Mesothelial cell of epicardium (in vitro differentiated cells): ENCODE measurements at places on chromosomes 1 and 21. TPM values are rescaled to one million over a fixed set of nuclear protein-coding genes. Genes with fewer than 3 reads are reported as not detected.
A peak's percentile ranks its signal among the peaks of the same experiment; 100 is the strongest.

DNA sequence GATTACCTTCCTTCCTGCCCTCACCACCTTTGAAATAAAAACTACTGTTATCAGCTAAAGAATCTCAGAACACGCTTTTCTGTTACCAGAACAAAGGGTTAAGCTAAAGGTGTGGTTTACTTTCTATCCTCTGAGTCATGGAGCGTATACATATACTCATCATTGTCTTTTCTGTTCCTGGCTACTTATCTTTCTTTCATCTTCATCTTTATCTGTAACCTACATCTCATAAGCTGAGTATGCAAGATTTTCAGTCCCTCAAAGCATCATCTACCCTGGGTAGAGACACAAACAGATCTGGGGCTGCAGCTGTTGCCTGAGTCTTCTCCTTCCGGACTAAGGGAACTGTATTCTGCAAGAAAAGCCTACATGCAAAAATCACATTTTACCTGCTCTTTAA, 75.6 kb downstream of the LMO4 start:
- no peak overlapping the region for H3K4me3 ChIP-seq
- H3K27ac ChIP-seq: no peak overlapping the region
- peaks cover 14% of the 10 kb centered on the region for H3K4me1 ChIP-seq
- H3K36me3 ChIP-seq: peaks cover 4% of the 10 kb centered on the region

DNA sequence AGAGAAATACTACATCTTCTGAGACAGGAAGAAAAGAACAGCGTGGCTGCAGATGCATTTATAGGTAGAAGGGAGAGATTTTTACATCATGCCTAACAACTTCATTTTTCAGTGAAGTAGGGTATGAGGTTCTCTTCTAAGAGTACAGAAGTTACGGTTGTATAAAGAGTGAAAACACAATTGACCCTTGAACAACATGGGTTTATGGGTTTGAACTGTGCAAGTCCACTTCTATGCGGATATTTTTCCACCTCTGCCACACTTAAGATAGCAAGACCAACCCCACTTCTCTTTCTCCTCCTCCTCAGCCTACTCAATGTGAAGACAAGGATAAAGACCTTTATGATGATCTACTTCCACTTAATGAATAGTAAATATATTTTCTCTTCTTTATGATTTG, 64.5 kb downstream of the RPAP2 start:
- H3K4me1 ChIP-seq: peaks cover 9% of the 10 kb centered on the region
- H3K36me3 ChIP-seq: peaks cover 30% of the 10 kb centered on the region
- no peaks in the 10 kb centered on the region for H3K27me3 ChIP-seq
- no peak overlapping the region for H3K27ac ChIP-seq

- DNase-seq: no peak
- H3K27me3 ChIP-seq: no peaks in the 10 kb centered on the region
- no peaks in the 10 kb centered on the region for H3K4me1 ChIP-seq
- H3K36me3 ChIP-seq: no peaks in the 10 kb centered on the region
- H3K27ac ChIP-seq: no peak overlapping the region
Observed at GRCh38 chr1:200291106-200291505, 118.7 kb downstream of the ZNF281 start.

DNA sequence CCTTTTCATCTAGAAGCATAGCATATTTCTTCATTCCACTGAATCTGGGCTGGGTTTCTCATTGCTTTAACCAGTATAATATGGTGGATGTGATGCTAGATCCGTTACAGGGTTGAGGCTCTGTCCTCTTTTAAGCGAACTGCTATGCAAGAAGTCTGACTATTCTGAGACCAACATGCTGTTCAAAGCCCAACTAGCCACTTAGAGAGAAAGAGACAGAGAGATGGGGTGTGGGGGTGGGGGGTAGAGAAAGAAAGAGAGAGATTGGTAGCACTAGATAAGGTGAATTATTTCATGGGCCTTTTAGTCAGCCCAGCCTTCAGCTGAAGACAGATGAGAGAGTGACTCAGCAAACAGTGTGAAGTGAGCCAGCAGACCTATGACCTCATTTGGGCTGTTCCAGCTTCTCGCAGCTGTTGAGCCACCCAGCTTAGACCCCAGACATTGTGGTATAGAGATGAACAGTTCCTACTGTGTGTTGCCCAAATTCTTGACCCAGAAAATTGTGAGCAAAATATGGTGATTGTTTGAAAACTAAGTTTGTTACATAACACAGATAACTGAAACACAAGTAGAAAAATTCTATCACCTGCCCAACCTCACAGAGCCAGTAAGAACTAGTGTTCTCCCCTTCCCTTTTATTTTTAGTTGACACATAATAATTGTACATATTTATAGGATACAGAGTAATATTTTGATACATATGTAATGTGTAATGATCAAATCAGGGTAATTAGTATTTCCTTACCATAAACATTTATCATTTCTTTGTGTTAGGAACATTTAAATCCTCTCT, 40.7 kb upstream of the PRKACB start:
- H3K36me3 ChIP-seq: peaks cover 16% of the 10 kb centered on the region
- H3K4me1 ChIP-seq: peaks cover 14% of the 10 kb centered on the region
- peak overlapping the region; percentile 22 for H3K27ac ChIP-seq
- H3K27me3 ChIP-seq: no peaks in the 10 kb centered on the region
- no peak for DNase-seq
- H3K4me3 ChIP-seq: no peak overlapping the region

DNA sequence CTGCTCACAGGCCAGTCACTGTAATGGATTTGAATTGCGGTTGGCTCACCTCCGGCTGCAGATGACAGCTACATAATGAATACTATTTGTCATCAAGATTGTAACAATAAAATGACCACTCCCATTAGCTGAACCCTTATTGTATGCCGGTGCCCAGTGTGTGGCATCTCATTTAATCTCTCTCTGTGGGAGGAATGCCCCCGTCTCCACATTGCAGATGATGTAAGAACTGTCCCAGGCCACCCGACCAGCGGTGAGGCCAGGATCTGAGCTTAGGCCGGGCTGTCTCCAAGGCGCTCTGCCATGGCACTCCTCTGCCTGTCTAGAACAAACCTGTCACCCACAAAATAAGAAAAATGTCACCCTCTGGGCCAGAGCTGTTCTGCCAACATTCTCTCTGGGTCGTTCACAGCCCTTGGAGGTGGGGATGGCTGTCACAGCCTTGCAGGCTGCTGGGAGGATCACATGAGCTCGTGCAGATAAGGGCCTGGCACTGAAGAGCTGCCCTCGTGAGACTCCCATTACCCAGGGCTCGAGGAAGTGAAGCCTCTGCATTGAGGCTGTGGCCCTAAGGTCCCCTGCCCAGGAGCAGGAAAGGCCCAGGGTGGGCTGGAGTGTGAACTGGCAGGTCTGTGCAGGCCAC, 52.7 kb downstream of the ECE1 start:
- H3K4me3 ChIP-seq: no peak overlapping the region
- no peaks in the 10 kb centered on the region for H3K4me1 ChIP-seq
- H3K27ac ChIP-seq: no peak overlapping the region
- no peak for DNase-seq
- peaks cover 6% of the 10 kb centered on the region for H3K36me3 ChIP-seq

- H3K27ac ChIP-seq: peak overlapping the region; percentile 99
- H3K27me3 ChIP-seq: no peaks in the 10 kb centered on the region
- DNase-seq: no peak
Observed at GRCh38 chr1:12434174-12434573, 183.8 kb downstream of the DHRS3 start.

DNA sequence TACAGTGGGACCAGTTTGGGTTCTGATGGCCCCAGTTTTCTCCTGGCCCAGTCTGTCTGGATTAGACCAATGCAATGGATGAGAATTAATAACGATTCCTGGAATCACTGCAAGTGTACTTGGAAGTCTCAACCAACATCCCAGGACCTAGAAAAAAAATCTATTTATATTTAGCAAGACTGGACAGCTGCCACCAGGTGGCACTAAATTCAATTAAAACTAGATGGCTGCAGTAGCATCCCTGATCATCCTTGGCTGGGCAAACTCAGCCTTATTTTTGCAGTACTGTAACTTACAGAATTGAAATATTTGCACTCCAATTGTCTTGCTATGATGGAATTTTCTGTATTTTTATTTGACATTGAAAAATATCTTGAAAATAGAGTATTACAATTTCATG, 165.7 kb downstream of the NCAM2 start:
- H3K27me3 ChIP-seq: peaks cover 3% of the 10 kb centered on the region
- no peak overlapping the region for H3K27ac ChIP-seq
- peak; percentile 23 for DNase-seq
- H3K4me1 ChIP-seq: peaks cover 6% of the 10 kb centered on the region
- H3K4me3 ChIP-seq: no peak overlapping the region
- peaks cover 11% of the 10 kb centered on the region for H3K36me3 ChIP-seq

The NPPA gene
- total RNA-seq: not detected in 3 replicates

The RHBG gene
- 0.88 to 1.2 TPM (median 0.92 TPM) in 3 replicates for total RNA-seq

The C1orf94 gene
- not detected in 3 replicates for total RNA-seq

The UBIAD1 gene
- 14.6 to 17.3 TPM (median 16.7 TPM) in 3 replicates for total RNA-seq

DNA sequence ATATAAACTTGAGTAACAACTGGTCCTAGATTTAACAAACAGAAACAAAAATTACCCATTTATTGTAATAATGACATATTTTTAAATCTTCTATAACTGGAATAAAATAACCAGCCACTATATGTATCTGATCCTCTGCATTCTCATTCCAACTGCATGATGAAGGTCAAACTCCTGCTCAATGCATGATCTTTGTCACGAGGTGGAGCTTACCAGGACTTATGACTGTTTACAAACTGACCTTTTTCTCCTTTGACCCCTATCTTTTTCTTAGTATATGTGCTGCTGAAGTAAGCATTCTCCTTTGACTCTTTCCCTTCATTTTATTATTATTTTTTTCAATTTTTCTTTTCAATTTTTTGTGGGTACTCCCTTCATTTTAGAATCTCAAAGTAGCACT, 252.2 kb downstream of the PDE4B start:
- H3K36me3 ChIP-seq: no peaks in the 10 kb centered on the region
- DNase-seq: no peak
- peaks cover 2% of the 10 kb centered on the region for H3K4me1 ChIP-seq
- no peak overlapping the region for H3K4me3 ChIP-seq
- peaks cover 47% of the 10 kb centered on the region for H3K27me3 ChIP-seq

The TRIM67 gene
- total RNA-seq: 0.04 to 0.09 TPM (median 0.07 TPM) in 3 replicates

The TTC22 gene
- 1.2 to 1.6 TPM (median 1.3 TPM) in 3 replicates for total RNA-seq

DNA sequence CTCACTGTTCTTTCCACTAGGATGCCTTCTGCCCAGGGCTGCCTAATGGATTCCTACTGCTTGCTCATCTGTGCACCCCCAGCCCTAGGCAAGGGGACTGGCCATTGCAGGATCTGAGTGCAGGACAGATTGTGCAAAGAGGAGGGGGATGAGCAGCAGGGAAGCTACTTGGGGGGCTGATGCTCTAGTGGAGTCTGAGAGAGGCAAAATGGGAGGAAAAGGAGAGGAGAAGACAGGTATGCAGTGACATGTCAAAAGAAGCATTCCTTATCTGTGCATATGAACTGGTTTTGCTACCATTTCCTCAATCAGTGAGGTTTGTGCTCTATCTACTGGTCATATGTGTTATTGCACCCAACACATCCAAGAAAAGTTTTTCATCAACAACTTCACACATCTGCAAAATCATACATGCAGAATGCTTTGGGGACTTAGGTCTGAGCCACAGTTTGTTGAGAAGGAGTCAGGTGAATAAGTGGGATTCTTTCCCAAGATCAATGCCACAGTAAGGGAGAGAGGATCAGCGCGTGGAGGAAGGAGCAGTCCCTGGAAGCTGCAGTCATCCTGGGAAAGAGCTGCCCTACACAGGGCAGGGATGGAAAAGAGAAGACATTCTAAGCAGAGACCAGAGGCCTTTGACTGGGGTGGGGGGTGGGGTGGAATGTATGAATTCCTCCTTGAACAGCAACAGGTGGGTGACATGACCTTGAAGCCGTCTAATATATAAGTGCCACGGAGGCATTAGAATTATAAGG, 14.4 kb downstream of the SLC5A9 start:
- no peaks in the 10 kb centered on the region for H3K4me1 ChIP-seq
- H3K4me3 ChIP-seq: no peak overlapping the region
- no peak overlapping the region for H3K27ac ChIP-seq
- H3K27me3 ChIP-seq: peaks cover 36% of the 10 kb centered on the region
- no peak for DNase-seq

DNA sequence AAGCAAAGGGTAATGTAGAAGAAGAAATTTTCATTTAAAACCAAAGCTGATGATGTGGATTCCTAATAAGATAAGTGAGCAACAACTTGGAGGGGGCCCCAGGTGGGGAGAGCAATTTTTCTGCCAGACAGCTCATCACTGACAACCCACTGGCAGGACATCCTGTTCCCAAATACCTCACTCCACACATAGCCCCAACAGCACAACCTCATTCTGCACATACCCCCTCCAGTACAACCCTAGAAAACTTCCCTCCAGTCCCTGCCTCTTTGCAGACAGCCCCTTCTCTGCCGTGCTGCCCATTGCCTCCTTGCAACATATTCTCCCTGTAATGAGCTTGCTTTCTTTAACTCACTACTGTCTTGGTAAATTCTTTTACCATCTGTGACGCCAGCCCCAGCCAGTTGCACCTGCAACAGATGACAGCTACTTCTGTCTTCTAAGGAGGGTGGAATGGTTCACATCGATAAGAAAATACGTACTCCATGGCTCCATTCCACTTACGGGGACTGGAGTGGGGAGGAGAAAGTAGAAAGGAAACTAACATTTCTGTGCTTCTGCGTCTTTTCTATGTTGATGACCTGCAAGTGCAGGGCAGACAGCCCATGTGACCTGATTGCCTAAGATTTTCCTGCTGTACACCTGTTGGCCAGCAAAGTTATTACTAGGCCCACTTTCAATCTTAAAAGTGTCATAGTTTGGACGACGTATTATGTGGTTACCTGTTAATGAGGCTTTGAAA, 14.7 kb downstream of the RHEX start:
- peaks cover 4% of the 10 kb centered on the region for H3K36me3 ChIP-seq
- DNase-seq: no peak
- no peak overlapping the region for H3K27ac ChIP-seq
- no peaks in the 10 kb centered on the region for H3K4me1 ChIP-seq
- peaks cover 2% of the 10 kb centered on the region for H3K27me3 ChIP-seq

GRCh38 chr1:160653620-160654016, 6.8 kb upstream of the SLAMF1 start:
- H3K4me1 ChIP-seq: peaks cover 40% of the 10 kb centered on the region
- no peak for DNase-seq
- no peak overlapping the region for H3K4me3 ChIP-seq
- no peak overlapping the region for H3K27ac ChIP-seq

GRCh38 chr1:11158291-11158690, 30.9 kb upstream of the ANGPTL7 start:
- no peaks in the 10 kb centered on the region for H3K27me3 ChIP-seq
- peak overlapping the region; percentile 37 for H3K27ac ChIP-seq
- no peak for DNase-seq
- H3K4me3 ChIP-seq: no peak overlapping the region
- peaks cover 44% of the 10 kb centered on the region for H3K36me3 ChIP-seq

DNA sequence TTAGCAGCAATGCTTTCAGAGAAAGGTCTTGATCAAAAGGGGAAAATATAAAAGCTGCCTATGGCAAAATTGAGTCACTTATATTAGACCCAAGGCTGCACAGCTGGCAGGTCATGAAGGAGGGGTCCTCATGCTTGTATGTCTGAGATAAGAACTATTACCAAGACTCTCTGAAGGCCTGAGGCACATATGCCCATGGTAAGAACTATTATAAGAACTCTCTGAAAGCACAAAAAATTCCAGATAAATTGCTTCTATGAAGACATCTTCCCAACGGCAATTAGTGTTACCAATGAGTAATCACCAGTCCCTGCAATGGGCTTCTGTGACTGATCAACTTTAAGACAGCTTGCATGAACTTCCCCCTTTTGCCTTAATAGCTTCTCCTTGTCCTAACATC, 42.8 kb upstream of the LRIF1 start:
- DNase-seq: no peak
- peaks cover 3% of the 10 kb centered on the region for H3K36me3 ChIP-seq
- H3K27ac ChIP-seq: no peak overlapping the region
- no peaks in the 10 kb centered on the region for H3K4me1 ChIP-seq
- no peak overlapping the region for H3K4me3 ChIP-seq

The LAMC2 gene
- 9.2 to 10.4 TPM (median 9.9 TPM) in 3 replicates for total RNA-seq
